Common myeloid progenitor, CD34-positive (primary cell): ENCODE measurements at places on chromosomes 16 and 17.

GRCh38 chr16:84953190-84953746 lies 58.1 kb downstream of the ZDHHC7 start:
- no peak for DNase-seq

DNA sequence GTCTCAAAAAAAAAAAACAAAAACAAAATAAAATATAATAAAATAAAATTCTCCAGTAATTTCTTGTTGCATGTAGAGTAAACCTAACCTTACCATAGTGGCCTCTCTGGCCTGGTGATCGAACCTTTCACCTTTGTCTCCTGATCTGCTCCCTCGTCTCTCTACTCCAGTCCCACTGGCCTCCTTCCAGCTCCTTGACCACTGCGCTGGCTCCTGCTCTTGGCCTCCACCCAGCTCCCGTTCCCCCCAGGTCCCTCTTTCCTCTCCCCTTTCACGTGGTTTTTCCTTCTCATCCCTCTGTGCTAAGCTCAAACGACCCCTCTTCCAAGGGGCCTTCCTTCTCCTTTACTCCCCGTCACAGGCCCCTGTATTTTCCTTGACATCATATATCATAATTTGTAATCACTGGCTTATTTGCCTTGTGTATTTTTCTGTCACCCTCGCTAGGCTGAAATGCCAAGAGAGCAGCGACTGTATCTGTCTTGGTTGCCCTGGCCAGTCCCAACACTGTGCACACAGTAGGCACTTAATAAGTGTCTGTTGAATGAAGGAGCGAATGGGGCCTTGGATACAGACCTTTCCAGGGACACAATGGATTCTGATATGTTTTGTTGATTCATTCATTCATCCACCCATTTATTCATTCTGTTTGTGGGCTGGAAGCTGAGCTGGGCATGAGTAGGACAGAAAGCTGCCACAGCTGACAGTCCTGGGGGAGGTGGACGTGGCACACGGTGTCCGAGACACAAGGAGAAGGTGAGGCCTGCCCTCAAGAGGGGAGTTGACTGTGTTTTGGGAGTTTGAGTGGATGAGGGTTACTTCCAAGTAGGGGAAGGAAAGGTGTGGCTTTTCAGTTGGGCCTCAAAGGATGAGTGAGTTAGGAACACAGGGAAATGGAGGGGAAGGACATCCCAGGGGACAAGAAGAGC lies 5.8 kb upstream of the SCN4A start:
- no peak for DNase-seq

GRCh38 chr17:50820651-50821050 lies 14.7 kb upstream of the WFIKKN2 start:
- no peak for DNase-seq

GRCh38 chr16:85483424-85483823 lies 129.7 kb upstream of the GSE1 start:
- no peak for DNase-seq

DNA sequence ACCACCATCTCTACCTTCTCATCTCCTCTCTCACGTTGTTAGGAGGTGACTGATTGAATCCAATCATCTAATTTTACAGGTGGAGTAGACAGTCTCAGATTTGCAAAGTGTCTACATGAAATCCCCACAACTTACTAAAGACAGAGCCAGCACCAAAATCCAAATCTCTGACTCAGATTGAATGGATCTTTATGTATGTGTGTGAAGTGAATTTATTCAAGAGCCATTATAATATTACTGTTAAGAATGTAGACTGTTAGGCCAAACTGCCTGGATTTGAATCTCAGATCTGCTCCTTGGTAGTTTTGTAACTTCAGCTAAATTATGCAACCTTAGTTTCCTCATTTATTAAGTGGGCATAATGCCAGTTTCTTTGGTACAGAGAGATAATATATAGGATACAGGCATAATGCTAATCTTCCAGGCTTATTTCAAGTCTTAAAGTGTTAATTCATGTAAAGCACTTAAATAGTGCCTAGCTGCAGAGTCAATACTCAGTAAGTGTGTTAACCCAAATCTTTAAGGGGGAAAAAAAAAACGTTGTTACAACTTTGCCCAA lies 12.7 kb downstream of the CNEP1R1 start:
- DNase-seq, result peak; percentile 57

DNA sequence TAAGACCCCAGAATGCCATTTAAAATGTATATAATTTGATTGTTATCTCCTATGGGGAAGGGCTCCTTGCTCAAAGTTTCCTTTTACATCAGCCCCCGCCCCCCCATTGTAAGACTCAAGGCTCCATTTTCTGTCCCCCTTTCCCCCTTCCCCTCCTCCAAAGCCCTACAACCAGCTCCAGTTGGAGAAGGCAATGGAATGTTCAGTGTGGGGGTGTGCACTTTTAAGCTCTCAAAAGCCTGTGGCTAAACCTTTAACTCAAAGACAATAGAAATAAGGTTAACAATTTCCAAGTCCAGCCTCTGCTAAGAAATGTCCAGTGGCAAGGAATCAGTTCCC lies 114.7 kb downstream of the NOG start:
- DNase-seq, result no peak

GRCh38 chr16:11180489-11180888 lies 75.5 kb downstream of the SOCS1 start:
- no peak for DNase-seq

GRCh38 chr17:59069856-59070255 lies 36.8 kb downstream of the TRIM37 start:
- DNase-seq, result no peak

DNA sequence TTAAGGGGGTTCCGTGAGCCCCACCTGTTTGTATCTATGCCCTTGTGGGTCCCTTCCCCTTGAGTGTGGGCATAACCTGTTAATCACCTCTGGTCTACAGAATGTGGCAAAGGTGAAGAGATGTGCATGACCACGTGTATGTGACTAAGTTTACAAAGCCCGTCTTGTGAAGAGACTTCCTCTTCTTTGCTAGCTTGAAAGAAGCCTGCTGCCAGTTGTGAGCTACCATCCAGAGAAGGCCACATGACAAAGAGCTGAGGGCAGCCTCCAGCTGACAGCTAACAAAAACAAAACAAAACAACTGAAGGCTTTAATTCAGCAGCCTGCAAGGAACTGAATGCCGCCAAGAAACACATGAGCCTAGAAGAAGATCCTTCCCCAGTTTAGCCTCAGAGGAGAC lies 112.0 kb downstream of the AXIN2 start:
- DNase-seq, result no peak

DNA sequence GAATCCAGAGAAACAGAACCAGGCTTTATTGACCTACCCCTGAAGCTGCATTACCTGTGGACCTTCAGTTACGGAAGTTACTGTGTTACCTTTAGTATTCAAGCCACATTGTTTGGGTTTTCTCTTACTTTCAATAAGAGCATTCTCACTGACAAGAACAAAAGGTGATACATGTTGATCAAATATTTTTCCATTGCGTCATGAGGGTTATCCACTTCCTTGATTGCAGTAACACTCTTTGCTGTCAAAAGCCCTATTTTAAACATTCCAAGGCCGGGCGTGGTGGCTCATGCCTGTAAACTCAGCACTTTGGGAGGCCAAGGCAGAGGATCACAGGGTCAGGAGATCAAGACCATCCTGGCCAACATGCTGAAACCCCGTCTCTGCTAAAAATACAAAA lies 28.6 kb upstream of the PAFAH1B1 start:
- no peak for DNase-seq

DNA sequence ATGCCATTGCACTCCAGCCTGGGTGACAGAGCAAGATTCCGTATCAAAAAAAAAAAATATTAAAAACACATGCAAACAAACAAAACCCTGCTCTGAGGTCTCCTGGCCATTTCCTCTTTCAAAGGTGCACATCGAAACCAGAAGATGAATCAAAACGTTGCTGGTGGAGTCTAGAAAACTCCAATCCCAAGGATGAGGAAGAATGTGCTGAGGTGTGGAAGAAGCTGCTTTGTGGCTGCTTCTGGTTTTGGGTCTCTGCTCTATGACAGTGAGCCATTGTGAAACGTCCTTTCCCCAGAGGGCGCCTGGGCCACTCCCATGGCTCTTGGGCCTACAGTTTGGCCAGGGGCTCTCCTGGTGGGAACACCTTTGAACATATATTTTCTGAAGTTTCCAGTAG lies 112.6 kb downstream of the IRF8 start:
- DNase-seq, result no peak

DNA sequence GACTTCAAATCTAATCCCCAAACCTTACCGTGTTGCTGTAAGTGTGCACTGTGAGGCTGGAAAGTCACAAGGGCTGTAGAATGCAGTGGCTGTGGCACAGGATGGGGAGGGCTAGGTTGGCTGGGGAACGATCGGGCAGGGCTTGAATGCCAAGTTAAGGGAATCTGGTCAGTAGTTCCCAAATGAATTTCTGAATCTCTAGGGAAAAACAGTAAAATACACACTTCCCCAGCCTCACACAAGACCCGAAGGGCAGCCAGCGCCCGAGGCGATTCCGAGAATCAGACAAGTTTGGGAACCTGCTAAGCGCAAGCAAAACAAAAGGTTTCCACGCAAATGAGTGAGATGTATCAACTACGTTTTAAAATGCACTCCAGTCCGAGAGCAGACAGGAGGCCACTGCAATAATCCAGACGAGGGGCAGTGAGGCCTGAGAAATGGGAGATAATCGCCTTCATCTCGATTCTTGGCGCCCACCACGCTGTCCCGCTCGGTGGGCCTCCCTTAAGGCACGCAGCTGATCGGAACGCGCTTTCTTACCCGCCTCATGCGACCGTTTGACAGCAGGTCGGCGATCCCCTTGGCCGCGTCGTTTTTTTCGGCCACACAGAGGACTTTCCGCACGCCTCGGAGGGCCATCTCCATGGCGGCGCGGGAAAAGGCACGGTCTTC lies 599 bp downstream of the TOP3A start:
- DNase-seq, result no peak
